ENCODE measurements at places on chromosomes 16 and 17.
A peak's percentile ranks its signal among the peaks of the same experiment; 100 is the strongest.

DNA sequence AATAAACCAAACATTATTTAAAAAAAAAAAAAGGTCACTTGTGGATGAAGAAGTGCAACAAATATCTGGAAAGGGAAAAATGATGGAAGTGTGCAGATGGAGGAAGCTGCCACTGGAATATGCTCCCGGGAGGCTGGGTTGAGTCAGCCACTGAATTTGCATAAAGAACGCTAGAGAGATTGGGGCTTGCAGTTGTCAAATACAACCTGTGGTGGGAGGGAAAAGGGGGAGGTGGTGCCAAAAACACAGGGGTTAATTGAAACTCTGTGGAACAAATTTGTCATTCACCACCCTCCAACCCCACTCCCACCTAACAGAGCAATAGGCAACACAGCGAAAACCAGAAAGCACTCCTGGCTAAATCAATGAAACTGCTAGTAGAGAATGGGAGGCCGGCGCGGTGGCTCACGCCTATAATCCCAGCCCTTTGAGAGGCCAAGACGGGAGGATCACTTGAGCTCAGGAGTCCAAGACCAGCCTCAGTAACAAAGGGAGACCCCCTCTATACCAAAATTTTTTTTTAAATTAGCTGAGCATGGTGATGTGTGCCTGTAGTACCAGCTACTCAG is 37.6 kb upstream of the RPL38 start:
- DNase-seq: no peak

DNA sequence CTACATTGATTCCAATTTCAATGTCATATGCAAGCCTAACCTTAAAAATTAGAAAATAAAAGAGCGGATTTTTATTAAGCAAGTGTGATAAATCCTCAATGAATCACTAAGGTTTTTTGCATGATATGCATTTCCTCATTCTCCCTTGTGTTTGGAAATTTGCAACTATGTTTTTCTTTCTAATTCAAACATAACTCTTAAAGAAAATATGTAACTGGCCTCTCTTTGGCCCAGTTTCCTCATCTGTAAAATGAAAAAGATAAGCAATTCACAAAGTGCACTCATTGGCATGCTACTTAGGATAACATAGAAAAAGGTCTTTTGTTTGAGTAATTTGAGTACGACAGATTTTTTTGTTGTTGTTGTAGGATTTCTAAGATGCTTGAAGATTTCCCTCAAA is 295.5 kb downstream of the CDH11 start:
- DNase-seq: no peak

DNA sequence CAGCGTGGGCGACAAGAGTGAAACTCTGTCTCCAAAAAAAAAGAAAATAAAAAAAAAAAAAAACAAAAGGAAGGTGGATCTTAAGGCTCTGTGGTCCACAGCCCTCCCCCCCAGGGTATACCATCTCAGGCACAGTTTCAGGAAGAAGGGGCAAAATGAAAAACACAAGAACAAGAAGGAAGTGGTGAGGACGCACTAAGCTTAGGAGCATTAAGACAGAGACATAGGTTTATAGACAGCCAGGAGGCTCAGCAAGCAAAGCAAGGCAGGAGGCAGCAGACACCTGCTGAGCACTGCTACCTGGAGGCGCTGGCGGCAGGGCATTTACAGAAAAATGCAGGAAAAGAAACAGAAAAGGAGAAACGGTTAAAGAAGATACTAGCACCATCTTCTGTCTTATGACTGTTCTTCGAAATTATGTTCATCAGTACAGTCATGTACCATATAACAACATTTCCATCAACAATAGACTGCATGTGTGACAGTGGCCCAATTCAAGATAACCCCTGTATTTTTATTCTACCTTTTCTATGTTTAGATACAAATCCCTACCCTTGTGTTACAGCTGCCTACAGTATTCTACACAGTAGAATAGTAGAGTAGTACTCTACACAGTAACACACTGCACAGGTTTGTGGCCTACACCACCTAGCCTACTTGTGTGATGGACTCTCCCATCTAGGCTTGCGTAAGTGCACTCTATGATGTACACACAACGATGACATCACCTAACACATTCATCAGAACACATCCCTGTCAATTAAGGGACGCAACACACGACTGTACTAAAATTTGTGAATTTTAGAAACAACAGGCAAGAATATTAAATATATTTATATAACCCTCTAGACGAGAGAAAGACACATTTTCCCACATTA is 62.5 kb downstream of the XPO6 start:
- peak; percentile 8 for DNase-seq

- no peak for DNase-seq
Observed at GRCh38 chr17:76139801-76140660, 1.0 kb downstream of the FOXJ1 start.

GRCh38 chr16:69328854-69329316 is 1.5 kb downstream of the PDF start:
- no peak for DNase-seq

All from effector CD4-positive, alpha-beta T cell (primary cell).